CD4-positive, alpha-beta T cell treated with Interleukin-21 for 1 hour (primary cell): ENCODE measurements at places on chromosomes 5 and 9.

GRCh38 chr5:178328826-178329730 lies 96.5 kb upstream of the PHYKPL start:
- DNase-seq: no peak

DNA sequence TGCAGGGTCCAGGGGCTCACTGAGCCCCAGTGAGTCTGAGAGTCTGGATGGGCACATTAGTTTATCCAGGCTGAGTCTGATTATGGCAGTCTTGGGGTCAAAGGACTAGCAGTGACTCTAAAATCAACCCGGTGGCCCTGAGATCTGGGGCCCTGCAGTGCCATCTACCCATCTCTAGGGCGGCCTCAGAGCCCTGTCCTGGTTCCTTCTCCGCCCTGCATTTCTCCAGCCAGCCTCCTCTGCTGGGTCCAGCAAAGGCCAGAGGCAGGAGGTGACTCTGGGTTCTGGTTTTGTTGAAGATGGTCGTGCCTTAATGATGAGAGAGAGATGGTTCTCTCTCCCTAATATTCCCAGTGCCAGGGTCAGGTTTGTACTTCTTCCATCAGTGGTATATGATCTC lies 15.0 kb downstream of the DCANP1 start:
- DNase-seq: no peak

DNA sequence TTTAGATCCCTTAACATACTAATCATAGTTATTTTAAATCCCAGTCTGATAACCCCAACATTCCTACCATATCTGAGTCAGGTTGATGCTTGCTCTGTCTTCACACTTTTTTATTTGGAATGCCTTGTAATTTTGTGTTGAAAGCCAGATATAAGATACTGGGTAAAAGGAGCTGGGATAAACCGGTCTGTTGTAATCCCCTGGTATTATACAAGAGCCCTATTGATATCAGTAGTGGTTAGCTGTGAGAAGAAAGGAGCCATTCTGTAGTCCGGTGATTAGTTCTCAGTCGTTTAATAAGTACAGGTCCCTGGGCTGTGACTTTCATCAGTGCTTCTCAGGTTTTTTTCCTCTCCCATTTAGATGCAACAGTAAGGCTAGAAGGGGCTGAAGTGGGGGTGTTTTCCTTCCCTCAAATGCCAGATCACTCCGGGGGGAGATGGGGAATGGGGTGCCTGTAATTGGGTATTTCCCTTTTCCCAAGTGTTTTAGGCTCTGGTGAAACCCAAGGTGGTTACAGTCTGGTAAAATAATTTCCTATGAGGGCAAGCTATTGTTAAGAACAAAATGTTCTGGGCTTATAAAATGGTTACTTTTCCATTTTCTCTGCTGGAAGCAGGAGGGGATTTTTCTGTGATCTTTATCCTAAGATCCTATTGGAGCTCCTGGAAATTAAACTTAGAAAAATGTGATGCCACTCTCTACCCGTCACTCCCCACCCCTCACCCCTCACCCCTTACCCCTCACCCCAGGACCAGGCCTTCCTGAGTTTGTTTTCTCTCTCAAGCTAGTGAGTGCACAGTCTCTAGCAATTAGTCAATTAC lies 72.7 kb downstream of the KCNN2 start:
- DNase-seq: no peak

DNA sequence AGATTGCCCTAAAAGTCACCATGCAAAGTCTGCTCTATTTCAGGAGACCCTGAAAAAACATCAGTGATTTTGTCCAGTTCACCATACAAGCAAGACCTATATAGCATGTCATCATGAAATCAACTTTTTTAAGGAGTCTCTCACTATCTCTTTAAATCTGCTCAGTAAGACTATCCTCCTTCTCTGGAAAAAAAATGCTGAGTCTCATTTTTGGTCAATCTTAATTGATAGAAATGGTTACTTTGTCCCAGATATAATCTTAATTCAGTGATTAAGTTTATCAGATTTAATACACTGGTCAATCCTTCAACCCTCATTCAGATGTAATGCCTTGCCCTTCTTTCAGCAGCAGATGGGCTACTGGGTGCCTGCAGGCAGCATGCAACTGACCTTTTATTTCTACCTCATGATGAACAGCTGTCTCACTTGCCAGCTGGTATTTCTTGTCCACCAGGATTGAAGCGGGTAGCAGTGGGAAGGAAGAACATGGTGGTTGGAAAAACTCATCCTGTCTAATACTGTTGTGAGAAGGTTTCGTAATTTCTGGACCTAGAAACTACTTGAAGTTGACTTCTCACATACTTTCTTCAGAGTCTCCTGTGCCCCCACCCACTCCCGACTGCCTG lies 375.3 kb downstream of the DNAH5 start:
- no peak for DNase-seq

- no peak for DNase-seq
These were observed 500.0 kb upstream of the C9orf72 start for GRCh38 chr9:28073270-28073669.

- no peak for DNase-seq
These were observed 354.4 kb downstream of the ADAMTS6 start for GRCh38 chr5:65127161-65127901.

DNA sequence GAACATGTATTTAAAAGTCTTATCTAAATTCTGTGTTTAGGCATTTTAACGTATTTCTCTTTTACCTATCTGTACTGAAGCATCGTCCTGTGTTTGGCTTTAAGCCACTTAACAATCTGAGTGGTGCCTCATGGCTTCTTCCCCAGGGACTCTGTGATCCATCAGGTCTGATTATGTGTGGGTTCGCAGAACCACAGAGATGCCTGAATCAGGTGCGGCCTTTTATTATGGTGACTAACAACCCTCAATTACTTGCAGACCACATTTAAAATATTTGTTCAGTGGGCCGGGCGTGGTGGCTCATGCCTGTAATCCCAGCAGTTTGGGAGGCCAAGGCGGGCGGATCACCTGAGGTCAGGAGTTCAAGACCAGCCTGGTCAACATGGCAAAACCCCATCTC lies 39.6 kb upstream of the SAP30L start:
- no peak for DNase-seq

- DNase-seq: no peak
These were observed 780.7 kb downstream of the NR2F1-AS1 start for GRCh38 chr5:92800365-92800764.

- no peak for DNase-seq
These were observed 1938.4 kb upstream of the C9orf72 start for GRCh38 chr9:29511680-29512079.

DNA sequence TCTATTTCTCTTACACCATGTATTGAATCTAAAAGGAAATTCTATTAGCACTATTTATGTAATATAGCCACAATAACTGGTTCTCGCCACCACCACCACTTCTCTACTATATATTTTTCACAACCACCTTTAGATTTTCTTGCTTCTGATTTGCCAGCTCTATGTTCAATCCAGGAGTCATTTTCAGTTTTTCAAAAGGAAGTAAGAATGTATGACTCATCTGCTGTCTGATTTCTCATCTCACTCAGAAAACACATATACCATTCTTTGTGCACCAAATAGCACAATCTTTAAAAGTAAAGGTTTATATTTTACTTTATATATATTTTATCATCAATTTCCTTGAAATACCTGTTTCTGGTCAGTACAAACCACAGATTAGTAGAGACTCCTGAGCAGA lies 1127.5 kb downstream of the TAF11L14 start:
- no peak for DNase-seq

- DNase-seq: no peak
These were observed 196.2 kb downstream of the DEPDC1B start for GRCh38 chr5:60503771-60504170.

GRCh38 chr5:135821802-135822201 lies 12.7 kb upstream of the SLC25A48 start:
- DNase-seq: no peak

GRCh38 chr5:107274571-107274970 lies 396.2 kb downstream of the EFNA5 start:
- no peak for DNase-seq

- no peak for DNase-seq
These were observed 3.3 kb downstream of the GPX3 start for GRCh38 chr5:151023651-151024050.

DNA sequence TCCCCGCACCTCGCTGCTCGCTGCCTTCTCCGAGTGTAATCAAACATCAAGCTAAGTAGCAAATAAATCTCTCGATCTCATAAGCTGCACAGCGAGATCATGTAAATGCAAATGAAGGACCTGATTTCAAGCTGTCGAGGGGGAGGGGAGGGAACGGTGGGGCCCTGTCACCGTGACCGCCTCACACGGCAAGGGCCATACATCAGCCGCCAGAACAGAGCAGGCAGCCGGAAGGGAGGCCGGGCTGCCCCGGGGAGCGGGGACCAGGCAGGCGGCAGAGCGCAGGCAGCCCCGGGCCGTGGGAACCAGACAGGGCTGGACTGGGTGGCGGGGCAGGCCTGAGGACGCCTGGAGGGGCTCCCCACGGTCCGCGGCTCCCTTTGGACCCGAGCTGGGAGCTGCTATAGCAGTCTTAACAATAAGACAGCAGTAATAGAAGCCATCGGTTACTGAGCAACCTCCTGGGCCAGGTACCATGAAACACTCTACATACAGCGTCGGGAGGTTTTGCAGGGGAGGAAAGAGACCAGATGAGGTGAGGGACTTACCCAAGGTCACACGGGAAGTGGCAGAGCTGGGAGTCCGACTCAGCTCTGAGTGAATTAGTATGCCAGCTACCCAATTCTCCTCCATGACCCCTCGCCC lies 76.8 kb downstream of the CFAP77 start:
- peak; percentile 62 for DNase-seq

- DNase-seq: no peak
These were observed 8.2 kb downstream of the PBX3 start for GRCh38 chr9:125755340-125755739.

- DNase-seq: no peak
These were observed 84.6 kb downstream of the HMHB1 start for GRCh38 chr5:143896516-143896915.

DNA sequence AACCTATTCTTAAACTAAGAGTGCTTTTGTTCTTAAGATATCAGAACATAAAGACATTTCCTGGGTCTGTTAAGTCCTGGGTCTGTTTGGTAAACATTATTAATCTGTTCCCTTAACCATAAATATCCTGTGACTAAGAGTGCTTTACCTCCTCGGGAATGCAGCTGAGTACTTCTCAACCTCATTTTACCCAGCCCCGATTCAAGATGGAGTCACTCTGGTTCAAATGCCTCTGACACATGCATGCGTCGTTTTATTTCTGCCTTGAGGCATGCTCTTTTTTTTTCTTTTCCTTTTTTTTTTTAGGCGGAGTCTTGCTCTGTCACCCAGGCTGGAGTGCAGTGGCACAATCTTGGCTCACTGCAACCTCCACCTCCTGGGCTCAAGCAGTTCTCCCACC lies 39.8 kb upstream of the FBXL17 start:
- no peak for DNase-seq

DNA sequence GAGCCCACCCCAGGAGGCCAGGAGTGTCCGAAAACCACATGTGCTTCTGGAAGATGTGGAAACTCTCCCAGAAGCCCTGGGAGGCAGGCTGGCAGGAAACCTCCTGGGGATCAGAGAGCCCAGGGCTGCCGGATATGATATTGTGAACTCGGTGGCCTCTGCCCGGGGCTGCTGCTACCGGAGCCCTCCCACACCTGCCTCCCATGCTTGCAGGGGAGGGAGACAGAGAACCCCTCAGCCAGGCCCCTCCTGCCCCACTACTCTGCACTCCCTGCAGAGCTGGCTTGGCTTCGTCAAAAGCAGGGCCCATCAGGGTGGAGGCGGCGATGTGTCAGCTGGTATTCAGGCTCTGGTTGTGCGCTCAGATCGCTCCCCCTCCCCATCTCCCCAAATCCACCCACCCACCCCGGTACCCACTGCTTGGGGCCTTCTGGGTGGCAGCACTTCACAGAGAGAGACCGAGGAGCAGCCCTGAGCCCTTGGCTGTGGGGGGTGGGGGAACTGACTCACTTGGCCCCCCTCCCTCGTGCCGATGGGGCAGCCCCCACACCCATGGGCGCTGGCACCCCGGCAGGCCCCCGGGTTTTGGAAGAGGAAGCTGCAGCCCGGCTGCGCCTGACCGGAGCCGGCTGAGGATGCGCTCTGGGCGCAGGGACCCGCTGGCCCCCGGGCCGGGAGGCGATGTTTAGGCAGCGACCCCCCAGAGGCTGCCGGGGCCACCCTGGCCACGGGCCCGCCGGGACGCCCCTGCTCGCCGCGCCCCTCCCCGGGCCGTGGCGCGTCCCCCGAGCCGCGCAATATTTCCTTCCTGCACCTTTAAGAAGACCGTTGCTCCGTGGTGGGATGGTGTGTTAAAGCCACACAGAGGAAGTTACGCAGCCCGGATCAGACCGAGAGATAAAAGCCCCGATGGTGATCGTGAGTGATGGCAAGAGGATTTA lies 786 bp upstream of the NTNG2 start:
- peak; percentile 73 for DNase-seq

GRCh38 chr5:135857630-135858311 lies 23.3 kb downstream of the SLC25A48 start:
- DNase-seq: no peak

DNA sequence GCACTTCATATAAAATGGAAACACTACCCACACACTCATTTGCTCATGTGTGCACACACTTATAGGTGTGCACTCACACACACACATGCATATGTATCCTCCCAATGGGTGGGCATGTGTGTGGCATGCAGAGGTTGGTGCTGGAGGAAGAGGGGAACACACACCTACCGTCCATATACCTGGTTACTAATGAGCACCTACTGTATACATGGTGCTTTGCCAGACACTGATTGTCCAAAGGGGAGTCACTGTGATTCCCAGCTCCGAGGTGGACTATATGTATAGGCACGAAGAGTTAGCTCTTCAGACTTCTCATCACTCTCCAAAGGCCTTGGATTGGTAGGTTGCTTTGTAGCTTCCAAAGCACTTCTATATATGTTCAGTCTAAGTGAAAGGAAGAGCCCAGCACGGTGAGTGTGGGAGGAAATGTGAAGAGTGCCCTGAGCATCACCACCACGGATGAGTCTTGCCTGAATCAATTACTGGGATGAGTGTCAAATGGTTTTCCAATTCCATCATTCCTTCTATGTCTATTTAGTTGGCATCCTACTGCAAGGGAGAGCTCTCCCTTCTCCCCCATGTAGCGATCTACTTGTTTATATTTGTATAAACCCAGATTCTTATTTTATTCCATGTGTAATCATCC lies 12.6 kb upstream of the ERGIC1 start:
- no peak for DNase-seq

- DNase-seq: no peak
These were observed 82.9 kb upstream of the NTRK2 start for GRCh38 chr9:84586662-84587061.
